ENCODE measurements at places on chromosomes 5 and 9.
A peak's percentile ranks its signal among the peaks of the same experiment; 100 is the strongest.

DNA sequence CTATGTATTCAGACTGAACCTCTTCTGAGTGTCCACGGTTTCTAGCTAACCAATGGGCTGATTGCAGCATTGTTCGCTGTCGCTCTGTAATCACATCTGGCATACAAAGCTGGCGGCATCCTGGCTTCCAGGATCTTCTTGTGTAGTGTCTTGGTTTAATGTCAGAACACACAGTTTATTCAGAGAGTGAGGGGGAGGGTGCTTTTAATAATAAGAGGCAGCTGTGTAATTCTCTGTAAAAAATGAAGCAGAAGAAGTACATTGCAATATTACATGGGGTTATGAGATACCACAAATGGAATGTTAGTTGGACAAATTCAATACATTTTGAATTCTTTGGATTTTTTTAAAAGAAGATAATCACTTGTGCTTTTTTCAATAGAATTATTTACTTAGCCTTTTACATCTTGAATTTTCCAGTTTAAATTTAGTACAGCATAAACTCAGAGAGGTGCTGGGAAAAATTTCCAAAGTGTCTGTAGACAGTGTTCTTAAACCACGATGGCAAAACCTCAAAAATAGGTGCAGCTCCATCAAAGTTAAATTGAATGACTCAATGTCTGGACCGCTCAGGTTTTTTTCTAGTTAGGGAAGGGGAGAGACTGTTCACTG is 206.0 kb downstream of the PCSK1 start:
- peak; percentile 21 for DNase-seq

GRCh38 chr5:6818594-6819511 is 105.6 kb downstream of the TENT4A start:
- DNase-seq = no peak

- DNase-seq = no peak
Measured at GRCh38 chr5:33241802-33242201, 199.0 kb upstream of the TARS1 start.

DNA sequence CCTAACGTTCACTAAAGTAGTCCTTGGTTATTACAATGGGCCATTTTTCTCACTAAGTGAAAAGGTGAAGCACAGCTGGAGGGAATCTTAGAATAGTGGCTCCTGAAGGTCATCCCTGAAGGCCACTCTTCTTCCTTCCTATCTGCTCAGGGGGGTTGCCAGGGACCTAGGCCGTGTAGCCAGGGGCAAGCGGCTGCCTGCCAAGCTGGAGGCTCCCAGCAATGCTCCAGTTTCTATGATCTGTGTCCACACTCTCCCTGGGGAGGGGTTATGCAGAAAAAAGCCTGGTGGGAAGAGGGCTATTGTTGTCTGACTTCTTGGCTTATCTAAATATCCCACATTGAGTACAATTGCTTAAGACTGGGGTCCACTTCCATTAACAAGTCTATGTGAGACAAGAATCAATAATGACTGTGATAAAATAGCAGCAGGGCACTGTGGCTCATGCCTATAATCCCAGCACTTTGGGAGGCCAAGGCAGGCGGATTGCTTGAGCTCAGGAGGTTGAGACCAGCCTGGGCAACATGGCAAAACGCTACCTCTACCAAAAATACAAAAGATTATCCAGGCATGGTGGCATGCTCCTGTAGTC is 3.8 kb downstream of the NMRK1 start:
- DNase-seq = no peak

- DNase-seq = no peak
Measured at GRCh38 chr9:92754091-92754745, 10.4 kb downstream of the BICD2 start.

- DNase-seq = no peak
Measured at GRCh38 chr5:56160723-56161438, 72.2 kb downstream of the ANKRD55 start.

- DNase-seq = no peak
Measured at GRCh38 chr9:120382453-120382852, 197.5 kb downstream of the CDK5RAP2 start.

- DNase-seq = no peak
Measured at GRCh38 chr9:33475357-33475756, 1.6 kb upstream of the NOL6 start.

DNA sequence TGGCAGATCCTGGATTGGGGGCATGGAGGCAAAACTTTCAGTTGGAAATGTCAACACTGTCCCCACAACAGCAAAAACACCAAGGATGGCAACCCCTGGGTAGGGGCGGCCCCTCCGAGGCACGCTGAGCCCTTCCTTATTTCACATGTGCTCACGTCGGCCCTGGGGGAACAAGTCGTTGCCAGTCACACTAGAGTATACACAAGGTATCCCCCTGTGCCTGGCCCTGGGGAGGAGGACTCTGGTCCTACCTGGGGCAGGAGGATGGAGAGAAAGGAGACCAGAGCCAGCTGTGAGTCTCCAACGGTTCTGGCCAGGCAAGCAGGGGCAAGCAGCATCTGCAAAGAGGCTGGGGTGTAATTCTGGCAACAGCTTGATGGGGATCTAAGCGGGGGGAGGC is 126.9 kb upstream of the FOXD4L5 start:
- DNase-seq = no peak

DNA sequence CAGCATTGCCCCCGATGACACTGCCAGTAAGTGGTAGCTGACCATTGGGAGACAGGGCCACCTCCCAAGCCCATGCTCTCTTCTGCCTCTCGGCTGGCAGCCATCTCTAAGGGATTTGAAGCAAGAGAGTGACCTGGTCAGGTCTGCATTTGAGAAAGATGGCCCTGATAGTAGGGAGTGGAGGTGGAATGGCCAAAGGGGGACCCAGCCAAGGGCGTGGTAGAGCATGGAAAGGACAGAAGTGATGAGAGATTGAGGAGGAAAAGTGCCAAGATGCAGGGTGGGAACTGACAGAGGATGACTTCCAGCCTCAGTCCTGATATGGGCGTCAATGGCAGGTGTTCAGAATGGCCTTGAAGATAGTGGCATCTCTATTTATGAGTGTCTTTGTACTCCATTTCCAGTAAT is 9.0 kb downstream of the ABL1 start:
- DNase-seq = peak; percentile 36

- DNase-seq = no peak
Measured at GRCh38 chr5:159708090-159708489, 208.2 kb upstream of the ADRA1B start.

- DNase-seq = no peak
Measured at GRCh38 chr5:18881615-18882014, 1106.4 kb downstream of the CDH18 start.

DNA sequence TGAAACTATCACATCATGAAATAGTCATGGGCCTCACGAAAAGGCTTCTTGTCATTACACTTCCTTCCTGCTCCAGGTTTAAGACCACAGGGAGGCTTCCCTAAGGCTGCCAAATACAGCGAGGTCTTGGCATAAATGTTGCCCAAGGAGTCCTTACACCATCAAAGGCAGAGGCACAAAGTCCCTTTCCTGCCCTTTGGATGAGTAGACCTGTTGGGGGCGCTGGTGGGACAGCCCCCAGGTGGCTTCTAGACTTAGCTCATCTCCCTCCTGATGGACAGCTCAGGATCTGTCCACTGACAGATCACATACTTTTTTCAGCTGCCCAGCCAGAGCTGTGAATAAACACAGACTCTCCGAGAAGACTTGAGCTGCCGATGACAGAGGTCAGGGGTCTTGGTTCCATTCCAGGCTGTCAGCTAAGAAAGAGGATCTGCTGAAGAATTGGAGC is 15.5 kb upstream of the MEGF9 start:
- no peak for DNase-seq

DNA sequence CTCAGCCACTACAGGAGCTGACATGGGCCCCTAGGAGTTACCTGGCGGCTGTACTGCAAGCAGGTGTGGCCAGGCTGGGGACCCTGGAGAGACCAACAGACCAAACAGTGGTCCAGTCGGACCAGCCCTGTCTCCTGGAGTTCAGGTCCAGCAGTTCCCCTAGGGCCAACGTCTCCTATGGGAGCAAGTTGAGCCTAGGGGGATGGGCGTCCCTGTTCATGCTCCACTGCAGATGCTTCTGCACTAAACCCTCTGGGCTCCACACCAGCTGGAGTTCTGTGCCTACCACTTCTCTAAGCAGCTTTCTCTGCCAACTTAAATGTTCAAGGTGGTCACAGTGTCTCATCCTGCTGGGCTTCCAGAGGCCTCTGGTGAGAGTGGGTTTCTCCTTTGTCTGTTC is 20.6 kb upstream of the OMD start:
- no peak for DNase-seq

GRCh38 chr5:172417130-172417841 is 37.0 kb downstream of the SH3PXD2B start:
- DNase-seq = no peak

DNA sequence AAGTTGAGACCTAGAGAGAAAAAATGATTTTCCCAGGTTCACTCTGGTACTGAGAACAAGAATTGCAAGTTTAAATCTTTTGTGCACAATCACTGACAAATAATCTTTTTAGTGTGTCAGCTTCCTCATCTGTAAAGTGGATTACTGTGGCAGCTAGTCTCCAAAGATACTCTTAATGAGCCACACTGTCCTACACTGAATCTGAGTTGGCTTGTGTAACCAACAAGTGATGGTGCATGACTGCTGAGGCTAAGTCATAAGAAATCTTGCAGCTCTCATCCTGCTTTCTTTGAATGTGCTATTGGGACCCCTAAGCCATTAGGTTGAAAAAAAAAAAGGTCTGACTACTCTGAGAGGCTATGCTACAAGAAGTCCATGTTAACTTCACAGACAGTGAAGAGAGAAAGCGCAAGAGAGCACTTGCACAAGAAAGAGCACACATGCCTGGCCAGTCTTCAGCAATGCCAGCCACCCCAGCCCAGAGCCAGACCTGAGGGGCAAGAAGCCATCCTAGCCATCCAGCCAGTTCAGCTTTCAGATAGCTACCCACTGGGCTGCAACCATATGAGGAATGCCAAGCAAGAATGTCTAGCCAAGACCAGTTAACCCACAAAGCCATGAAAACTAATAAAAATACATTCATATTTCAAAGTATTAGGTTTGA is 419.4 kb downstream of the RAB3C start:
- no peak for DNase-seq

GRCh38 chr9:121609822-121610637 is 41.4 kb upstream of the DAB2IP start:
- no peak for DNase-seq

DNA sequence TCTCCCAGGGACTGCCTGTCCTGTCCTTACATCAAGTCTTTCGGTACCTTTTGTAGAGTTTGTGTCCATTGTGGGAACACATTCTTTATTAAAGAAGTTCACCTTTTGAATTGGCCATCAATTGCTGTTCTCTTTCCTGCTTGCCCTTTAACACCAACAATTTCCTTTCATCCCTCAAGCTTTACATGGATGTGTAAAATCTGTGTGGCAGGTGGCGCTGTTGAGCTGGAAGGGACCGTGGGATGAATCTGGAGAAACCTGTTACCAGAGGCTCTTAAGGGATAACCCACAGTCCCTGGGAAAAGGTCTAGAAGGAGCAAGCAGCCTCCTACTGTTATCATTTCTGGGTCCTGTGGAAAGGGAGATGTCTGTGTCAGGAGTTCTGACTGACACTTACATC is 7.9 kb upstream of the ZFP62 start:
- DNase-seq = peak; percentile 78

DNA sequence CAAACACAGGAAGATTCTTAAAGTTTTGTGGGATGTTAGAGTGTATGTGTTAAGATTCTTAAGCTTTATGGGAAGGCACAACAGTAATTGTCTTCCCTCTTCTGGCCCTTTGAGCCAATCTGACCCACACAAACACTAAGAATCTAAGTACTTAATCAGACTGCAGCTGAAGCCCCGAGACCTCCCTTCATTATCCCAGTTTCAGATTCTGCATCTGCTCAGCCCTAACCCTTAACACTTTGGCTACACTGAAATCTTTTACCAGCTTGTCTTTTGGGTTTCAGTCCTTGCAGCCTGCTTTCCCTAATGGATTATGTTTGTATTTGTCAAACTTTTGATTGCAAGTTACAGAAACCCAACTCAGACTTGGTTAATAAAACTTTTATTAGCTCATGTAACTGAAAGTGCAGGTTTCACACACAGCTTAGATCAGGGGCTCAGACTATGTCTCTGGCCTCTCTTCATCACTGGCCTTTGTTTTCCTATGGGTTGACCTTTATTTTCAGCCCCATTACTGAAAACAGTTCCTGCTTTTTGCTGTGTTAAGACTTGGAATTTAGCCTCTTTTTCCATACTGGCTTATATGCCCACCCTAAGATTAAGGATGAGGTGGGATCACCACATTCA is 71.5 kb downstream of the COX7C start:
- no peak for DNase-seq

DNA sequence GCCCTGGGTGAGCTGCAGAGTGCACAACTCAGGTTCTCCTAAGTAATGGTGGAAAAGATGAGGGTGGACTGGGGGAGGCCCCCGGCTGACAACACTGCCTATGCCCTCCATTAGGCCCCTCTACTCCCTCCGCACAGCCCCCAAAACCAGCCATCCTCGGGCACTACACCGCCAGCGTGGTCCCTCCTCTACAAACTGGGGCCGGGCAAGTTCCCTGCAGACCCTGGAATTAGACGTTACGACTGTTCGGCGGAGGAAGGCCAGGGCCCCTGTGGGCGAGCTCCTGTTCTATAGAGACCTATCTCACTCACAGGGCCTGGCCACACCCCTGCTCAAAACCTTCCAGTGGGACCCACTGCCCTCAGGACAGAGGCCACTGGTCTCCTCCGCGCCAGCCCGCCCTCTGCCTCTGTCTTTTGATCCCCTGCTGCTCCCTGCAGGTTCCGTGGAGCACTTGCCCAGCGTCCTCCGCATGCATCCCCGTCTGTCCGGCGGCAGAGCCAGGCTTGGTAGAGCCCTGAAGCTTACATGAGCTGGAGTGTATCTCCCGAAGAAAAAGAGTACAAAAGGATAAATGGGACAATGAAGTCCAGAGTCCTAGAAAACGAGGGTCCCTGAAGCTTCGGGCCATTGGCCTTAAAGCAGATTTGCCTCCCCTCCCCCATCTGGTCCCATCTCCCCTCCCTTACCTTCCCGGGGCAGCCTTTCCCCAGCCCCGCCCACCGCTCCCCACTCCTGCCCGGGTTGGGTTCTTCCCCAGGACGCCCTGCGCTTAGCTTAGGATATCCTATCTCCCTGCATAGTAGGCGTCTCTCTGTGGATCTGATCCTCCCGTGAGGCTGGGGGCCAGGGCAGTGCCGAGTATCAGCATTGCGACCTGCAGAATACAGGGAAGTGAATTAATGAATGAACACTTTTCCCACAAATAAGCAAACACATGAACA is 71.3 kb downstream of the HRH2 start:
- no peak for DNase-seq

DNA sequence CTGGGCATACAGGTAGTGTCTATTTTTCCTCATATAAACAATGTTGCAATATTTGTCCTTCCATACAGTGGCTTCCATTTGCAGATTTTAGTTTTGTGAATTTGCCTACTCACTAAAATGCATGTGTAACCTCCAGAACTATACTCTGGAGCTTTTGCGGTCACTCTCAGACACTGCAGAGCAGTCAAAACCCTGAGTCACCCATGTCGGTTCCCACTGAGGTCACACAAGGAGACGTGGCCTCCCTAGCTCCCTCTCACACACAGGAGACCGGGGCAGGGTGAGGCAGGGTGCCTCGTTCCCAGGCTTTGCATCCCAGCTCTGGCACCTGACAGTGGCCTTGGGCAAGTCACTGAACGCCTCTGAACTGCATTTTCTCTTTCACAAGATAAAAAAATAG is 55.5 kb upstream of the ZNF354A start:
- DNase-seq = no peak

GRCh38 chr5:158600679-158601078 is 499.0 kb downstream of the EBF1 start:
- DNase-seq = no peak

- DNase-seq = no peak
Measured at GRCh38 chr9:98610211-98610610, 98.5 kb downstream of the GABBR2 start.

GRCh38 chr5:145752947-145753346 is 82.2 kb downstream of the PRELID2 start:
- no peak for DNase-seq

- no peak for DNase-seq
Measured at GRCh38 chr9:16281707-16282106, 588.8 kb downstream of the BNC2 start.
